ENCODE measurements at places on chromosomes 12 and 14. TPM values are rescaled to one million over a fixed set of nuclear protein-coding genes. Genes with fewer than 3 reads are reported as not detected.

DNA sequence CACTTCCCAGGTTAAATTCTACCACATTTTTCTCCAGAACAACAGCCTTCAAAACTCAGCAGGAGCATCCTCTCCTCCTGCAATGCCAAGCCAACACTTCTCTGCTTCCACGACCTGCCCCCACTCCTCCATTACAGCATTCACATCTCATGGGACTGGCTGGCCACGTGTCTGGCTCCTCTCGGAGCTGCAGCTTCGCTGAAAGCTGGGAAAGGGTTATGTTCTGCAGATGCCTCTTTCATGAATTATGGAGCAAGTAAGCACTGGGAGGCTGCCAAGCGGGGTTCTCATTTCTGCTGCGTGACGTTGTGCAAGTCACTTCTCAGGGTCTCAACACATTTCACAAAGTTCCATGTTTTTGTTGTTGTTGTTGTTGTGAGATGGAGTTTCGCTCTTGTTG, 142.2 kb upstream of the RFLNA start:
- no peak overlapping the region for H3K27ac ChIP-seq
- no peak for DNase-seq
- H3K36me3 ChIP-seq, result no peaks in the 10 kb centered on the region

DNA sequence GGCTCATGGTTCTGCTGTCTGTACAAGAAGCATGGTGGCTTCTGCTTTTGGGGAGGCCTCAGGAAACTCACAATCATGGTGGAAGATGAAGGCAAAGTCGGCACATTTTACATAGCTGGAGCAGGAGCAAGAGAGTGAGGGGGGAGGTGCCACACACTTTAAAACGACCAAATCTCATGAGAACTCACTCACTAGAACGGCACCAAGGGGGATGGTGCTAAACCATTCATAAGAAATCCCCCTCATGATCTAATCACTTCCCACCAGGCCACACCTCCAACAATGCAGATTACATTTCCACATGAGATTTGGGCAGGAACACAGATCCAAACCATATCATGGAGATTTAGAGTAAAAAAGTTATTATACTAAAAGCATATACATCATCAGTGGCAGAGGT, 13.6 kb upstream of the LEMD3 start:
- H3K36me3 ChIP-seq, result no peaks in the 10 kb centered on the region
- DNase-seq, result no peak
- peaks cover 6% of the 10 kb centered on the region for H3K27me3 ChIP-seq
- H3K4me1 ChIP-seq, result no peaks in the 10 kb centered on the region
- no peak overlapping the region for H3K27ac ChIP-seq

The SLC38A2 gene
- total RNA-seq, result 421 TPM

DNA sequence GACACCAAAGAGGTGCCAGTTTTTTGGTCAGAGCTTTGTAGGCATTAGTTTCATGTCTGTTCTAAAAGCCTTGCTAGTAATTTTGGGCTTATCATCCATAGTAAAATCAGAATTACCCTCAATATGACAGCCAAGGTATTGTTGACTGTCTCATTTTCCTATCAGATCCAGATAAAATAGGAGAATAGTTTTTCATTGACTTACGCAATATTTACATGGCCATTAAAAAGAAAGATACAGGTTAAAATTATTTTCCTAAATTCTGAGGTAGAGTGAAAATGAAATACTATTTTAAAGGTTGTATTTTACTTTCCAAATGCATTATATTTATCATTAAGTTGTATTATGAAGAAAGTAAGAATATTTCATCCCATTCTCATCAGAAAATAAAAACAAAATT, 203.7 kb downstream of the LRFN5 start:
- no peaks in the 10 kb centered on the region for H3K4me1 ChIP-seq
- H3K27ac ChIP-seq, result no peak overlapping the region
- H3K36me3 ChIP-seq, result no peaks in the 10 kb centered on the region
- DNase-seq, result no peak
- H3K4me3 ChIP-seq, result no peak overlapping the region
- H3K27me3 ChIP-seq, result no peaks in the 10 kb centered on the region

- no peaks in the 10 kb centered on the region for H3K36me3 ChIP-seq
- DNase-seq, result no peak
- H3K27me3 ChIP-seq, result no peaks in the 10 kb centered on the region
Observed at GRCh38 chr12:1127021-1127420, 136.0 kb downstream of the ERC1 start.

The NEUROD4 gene
- total RNA-seq, result not detected

DNA sequence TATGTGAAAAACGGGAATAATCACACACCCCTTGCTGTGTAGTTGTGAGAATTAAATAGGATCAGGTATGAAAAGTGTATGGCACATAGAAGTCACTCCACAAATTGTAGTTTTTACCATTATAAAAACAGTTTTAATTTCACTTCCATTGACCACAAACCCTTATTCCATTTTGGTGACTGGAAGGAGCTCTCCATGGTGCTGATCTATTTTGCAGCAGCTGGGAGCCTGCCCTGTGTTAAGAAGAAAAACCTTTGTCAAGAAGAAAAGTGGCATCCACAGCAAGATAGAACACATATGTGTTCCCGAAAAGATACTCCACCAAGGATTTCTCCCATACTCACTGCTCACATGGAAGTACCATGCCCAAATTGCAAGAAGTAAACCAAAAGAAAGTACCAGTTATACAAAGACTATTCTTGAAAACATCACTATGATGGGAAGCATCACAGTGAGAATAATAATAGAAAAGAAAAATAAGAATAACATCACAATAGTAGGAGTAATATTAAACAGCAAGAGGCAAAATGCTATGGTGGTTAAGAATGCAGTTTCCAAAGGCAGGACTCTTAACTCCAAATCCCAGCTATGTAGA, 58.7 kb downstream of the TUNAR start:
- no peaks in the 10 kb centered on the region for H3K27me3 ChIP-seq
- DNase-seq, result peak; percentile 17
- H3K4me1 ChIP-seq, result no peaks in the 10 kb centered on the region
- no peak overlapping the region for H3K27ac ChIP-seq
- H3K36me3 ChIP-seq, result no peaks in the 10 kb centered on the region

- H3K4me3 ChIP-seq, result peak overlapping the region; percentile 58
- peaks cover 14% of the 10 kb centered on the region for H3K4me1 ChIP-seq
- H3K36me3 ChIP-seq, result no peaks in the 10 kb centered on the region
- peaks cover 5% of the 10 kb centered on the region for H3K27me3 ChIP-seq
Observed at GRCh38 chr14:104827177-104828055, 26.5 kb downstream of the ZBTB42 start.

DNA sequence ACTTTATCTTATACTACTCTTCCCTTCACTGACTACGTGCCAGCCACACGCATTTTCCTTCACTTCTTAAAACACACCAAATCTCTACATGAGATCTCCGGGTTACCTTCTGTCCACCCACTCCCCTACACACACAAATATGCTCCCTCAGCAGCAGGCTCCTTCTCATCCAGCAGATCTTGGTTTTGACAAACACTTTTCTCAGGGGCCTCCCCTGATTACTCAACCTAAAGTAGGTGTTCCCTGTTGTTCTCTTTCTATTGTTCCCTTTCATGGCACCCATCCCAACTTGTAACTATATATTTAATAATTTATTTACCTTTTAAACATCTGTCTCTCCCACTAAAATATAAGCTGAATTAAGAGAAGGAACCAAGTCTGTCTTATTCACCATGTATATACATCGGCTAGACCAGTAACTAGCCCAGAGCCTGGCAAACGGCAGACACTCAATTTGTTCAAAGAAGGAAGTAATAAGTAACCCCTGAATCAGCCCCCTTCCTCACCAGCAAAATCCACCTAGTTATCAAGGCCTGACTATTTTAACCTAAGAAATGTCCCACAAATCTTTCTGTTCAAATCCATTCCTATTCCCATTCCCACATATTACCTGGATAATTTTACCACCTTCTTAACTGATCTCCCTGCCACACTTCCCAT, 2.7 kb downstream of the C2CD5 start:
- no peak overlapping the region for H3K27ac ChIP-seq
- no peaks in the 10 kb centered on the region for H3K27me3 ChIP-seq
- H3K4me1 ChIP-seq, result peaks cover 5% of the 10 kb centered on the region
- no peak for DNase-seq

The AQP5 gene
- total RNA-seq, result not detected

The LMNTD1 gene
- not detected for total RNA-seq

The KRT6C gene
- not detected for total RNA-seq

GRCh38 chr12:109680264-109681005, 33.2 kb upstream of the FAM222A start:
- DNase-seq, result no peak
- H3K4me1 ChIP-seq, result no peaks in the 10 kb centered on the region
- H3K27me3 ChIP-seq, result peaks cover 29% of the 10 kb centered on the region
- no peak overlapping the region for H3K4me3 ChIP-seq

Data from astrocyte (in vitro differentiated cells and primary cell).